ENCODE measurements at places on chromosomes 5 and 9. TPM values are rescaled to one million over a fixed set of nuclear protein-coding genes. Genes with fewer than 3 reads are reported as not detected.

TRIM36 gene
- not detected for total RNA-seq

NEUROG1 gene
- not detected for total RNA-seq

RNF145 gene
- total RNA-seq, result 145 TPM

ANKRD31 gene
- total RNA-seq, result 0.17 TPM

AGXT2 gene
- not detected for total RNA-seq

MARCOL gene
- total RNA-seq, result not detected

OTP gene
- total RNA-seq, result not detected

PAPPA gene
- total RNA-seq, result not detected

SLC6A7 gene
- not detected for total RNA-seq

GRM6 gene
- total RNA-seq, result not detected

CNTNAP3 gene
- total RNA-seq, result not detected

MCIDAS gene
- not detected for total RNA-seq

DNA sequence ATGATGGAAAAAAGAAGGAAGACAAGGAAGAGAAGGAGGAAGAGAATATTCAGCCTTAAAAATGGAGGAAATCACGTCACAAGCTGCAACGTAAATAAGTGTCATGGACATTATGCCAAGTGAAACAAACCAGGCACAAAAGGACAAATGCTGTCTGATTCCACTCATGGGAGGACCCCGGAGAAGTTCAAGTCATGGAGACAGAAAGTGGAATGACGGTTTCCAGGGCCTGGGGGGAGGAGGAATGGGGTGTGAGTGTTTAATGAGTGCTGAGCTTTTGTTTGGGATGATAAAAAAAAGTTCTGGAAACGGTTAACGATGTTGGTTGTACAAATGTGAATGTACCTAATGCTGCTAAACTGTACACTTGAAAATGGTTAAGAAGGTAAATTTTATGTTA lies 439.5 kb downstream of the GADD45G start:
- DNase-seq, result no peak

DNA sequence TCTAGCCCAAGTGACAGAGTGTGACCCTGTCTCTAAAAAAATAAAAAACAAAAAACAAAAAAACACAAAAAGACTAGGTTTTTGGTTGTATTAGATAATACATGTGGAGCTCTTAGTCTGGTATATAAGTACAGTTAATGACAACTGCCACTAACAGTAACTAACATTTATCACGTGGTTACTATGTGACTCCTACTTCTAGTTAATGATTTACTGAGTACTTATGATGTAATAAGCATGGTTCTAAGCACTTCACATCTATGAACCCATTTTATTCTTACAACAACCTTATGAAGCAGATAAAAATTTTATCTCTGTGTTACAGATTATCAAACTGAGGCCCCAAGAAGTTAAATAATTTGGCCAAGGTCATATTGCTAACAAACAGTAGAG lies 6.1 kb upstream of the TMEFF1 start:
- no peak for DNase-seq

DNA sequence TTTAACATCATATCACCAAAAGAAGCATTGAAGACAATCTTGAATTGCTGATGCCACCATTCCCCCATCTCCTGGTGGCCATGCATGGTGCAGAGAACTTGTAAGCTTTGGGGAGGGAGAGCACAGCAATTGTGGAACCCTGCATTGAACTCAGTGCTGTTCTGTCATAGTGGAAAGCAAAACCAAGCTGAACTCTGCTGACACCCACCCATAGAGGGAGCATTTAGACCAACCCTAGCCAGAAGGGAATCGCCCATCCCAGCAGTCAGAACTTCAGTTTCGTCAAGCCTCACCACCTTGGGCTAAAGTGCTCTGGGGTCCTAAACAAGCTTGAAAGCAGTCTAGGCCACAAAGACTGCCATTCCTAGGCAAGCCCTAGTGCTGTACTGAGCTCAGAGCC lies 37.4 kb upstream of the RUSC2 start:
- no peak for DNase-seq

DNA sequence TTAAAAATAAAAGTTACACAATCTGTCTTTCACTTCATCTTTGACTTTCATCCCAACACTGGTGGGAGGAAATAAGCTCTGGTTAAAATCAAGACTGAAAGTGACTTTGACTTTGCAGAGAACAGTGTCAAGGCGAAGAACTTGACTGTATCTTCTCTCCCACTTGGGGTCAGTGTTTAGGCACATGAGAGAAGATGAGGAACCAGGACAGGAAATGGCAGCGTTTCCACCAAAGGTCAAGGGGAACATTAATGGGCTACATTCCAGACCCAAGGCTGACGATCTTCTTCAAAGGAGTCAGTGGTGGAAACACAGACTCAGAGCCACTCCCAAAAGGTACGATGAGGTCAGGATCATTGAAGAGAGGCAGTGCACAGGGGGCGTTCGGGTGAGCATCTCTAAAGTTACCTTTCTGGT lies 409.5 kb downstream of the ARHGEF28 start:
- DNase-seq, result no peak

DNA sequence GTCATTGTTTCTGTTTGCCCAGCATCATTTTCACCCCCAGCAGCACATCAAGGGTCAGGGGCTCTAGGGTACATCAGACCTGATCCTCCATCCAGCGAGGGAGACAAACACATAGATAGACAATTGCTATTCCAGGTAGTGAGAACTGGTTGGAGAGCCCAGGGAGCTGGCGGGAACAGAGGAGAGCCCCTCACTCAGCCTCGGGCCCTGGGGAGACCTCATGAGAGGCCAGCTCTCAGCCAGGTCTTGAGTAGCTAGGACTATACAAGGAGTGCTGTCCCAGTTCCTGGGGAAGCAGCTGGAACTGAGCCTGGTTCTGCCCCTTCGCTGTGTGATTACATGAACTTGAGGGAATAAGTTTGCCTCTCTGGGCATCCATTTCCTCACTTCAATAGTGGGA lies 80.3 kb downstream of the HRH2 start:
- no peak for DNase-seq

DNA sequence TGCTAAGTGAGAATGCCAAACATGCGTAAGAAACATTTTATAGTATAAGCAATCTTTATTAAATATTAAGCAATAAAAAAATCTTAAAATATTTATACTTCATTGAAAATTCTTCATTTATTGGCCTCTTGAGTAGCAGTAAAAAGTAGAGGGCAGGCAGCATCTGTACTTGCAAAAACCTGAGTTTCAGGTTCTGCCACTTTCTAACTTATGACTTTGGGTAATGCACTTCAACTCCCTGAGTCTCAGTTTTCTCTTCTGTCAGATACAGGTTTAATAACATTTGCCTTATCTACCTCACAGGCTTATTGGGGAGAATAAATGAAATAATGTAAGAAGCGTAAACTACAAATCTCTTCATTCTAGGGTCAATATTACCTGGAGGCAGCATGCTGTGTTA lies 19.8 kb upstream of the MCTP1 start:
- no peak for DNase-seq

DNA sequence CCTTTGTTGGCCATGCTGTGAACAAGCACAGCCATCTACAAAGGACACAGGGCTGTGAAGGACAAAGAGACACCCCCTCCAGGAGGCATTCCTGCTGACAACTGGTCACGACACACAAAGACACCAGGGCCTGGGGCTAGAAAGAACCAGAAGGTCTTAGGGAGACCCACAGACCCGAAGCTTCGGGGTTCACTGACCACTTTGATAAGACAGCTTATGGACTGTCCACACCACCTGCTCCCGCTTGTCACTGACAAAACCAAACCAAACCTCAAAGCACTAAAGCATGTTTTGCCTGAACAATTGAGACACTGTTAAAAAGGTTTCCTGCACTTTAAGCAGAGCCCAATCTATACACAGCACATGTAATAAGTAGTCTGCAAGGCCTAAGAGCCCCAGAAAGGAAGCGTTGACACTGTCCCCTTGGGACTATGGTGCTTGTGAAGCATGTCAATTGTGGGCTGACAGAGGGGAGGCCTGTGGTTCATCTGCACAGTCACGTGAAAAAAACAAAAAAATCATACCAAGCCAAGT lies 185.0 kb downstream of the GAPVD1 start:
- no peak for DNase-seq

- no peak for DNase-seq
These were observed 220.6 kb upstream of the SLC30A5 start for GRCh38 chr5:68873198-68873597.

DNA sequence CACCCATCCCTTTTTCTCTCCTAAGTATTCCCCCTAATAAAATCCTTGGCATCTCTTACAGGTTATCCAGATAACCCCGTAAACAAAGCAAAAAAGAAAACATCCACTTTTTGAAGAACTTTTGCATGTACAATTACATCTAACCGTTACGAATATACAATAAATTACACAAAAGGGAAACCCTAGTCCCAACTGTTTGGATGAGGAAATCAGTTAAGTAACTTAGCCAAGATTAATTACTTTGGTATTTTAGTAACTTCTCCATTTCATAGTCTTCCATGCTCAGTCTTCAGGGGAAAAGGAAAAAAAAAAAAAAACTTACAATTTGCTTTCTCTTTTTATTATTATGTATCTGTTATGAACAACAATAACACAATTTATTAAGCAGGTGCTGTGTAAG lies 212.9 kb downstream of the ACTL7B start:
- DNase-seq, result no peak

- DNase-seq, result no peak
These were observed 136.3 kb upstream of the RASEF start for GRCh38 chr9:83199240-83199639.

DNA sequence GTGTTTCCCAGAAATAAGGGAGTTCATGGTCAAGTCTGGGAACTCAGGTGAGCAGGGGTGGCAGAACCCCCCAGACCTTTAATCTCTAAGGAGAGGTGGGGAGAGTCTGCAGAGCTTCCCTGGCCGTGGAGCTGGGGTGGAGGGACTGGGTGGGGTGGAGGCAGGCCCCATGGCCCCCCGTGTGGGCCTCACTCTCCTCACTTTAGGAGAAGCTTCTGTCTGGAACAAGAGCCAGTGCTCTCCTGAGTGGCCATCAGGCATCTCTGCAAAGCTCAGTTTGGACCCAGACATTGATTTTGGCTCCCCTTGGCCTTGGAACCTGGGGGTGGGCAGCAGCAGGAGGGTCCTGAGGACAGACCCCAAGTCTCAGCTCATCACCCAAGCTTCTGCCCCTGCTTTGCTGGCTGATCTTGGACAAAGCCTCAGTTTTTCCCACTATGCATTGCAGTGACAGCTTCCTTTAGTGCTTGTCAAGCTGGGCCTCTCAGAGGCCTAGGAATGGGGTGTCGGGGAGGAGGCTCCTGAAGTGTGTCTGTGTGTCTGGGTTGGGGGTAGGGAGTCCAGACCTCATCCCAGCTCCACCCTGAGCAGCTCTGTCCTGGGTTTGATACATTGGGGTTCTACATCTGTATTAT lies 3.5 kb upstream of the GBGT1 start:
- no peak for DNase-seq

DNA sequence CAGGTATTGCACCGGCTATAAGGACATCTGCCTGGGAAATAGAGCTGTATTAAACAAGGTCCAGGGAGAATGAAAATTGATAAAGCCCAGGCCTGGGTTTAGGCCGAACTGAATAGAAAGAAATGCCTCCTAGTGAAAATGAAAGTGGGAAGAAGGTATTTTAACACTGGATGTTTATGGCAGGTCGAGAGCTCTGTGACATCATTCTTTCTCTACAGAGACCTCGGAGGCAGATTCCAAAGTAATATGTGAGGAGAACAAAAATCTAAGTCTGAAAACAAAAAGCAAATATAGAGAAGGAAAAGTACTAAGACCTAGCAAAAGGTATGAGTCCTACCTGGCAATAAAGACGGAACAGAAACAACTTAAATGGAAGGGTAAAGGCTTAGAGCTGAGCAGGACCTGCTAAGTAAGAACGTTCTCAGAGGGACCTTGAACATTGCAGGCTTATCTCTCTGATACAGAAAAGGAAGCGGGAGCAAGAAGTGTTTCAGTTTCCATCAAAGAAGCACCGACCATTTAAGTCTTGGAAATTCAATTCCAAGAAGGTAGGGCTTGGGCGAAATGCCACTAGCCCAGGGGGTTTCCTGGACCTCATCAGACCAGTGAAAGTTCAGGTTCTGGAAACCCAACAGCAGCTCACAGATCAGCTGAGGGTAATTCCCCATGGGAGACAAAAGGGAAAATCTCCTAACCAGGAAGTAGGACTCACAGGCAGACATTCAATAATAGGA lies 80.0 kb downstream of the SUSD1 start:
- no peak for DNase-seq

- no peak for DNase-seq
These were observed 16.1 kb downstream of the SLC22A4 start for GRCh38 chr5:132310141-132310834.

DNA sequence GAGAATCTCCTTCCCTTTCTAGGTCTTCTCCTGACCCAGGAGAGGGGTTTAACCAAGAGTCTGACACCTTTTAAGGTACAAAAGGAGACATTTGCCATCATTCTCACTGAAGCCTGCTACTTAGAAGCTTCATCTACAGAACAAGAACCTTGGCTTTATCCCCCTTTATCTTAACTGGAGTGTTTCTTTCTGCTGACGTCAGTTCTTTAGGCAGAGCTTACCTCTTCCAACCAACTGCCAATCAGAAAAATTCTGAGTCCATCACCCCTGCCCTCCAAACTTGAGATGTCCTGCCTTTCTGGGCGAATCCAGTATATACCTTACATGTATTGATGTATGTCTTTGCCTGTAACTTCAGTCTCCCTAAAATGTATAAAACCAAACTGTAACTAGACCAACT lies 37.2 kb downstream of the PLEKHG4B start:
- DNase-seq, result no peak

DNA sequence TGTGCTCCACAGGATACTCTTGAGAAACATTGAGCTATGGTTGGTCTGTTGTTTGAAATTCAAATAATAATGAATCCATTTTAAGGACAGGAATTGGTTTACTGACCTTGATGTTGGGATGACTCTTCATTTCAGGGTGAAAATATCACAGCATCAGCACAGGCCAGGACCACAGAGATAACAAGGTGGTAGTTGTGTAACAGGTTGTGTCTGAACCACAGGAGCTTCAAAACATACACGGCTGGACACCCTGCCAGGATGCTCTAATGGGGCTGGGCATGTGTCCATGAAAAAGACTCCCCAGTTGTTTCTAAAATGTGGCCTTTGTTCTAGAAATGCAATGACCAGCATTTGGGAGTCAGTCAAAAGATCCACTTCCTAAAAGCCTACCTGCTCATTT lies 69.8 kb downstream of the ACO1 start:
- no peak for DNase-seq

GRCh38 chr5:101720033-101720432 lies 576.1 kb downstream of the SLCO4C1 start:
- DNase-seq, result no peak
